Cardiac muscle cell (in vitro differentiated cells and primary cell): ENCODE measurements at places on chromosomes 11 and 22.

DNA sequence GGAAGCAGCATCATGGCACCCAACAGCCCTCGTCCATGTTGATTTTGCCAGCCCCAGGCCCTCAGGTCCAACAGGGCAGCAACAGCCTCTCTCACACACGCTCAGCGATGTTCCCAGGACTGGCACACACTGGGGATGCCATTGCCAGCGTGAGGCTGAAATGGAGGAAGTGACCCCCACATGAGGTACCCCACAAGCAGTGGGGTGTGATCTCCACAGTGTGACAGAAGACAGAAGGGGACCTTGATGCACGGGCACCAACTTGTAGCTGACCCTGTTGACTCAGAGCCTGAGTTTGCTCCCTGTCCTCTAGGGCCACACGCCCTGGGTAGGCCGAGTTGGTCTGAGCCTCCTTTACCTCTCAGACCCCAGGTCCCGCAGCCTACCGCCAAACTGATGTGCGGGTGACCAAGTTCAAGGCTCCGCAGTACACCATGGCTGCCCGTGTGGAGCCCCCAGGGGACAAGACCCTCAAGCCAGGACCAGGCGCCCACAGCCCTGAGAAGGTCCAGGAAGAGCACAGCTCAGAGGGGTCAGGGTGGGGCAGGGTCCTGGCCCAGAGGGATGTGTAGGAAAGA lies 6.2 kb downstream of the SCGB1C1 start:
- H3K4me1 ChIP-seq, result no peaks in the 10 kb centered on the region
- H3K4me3 ChIP-seq, result no peak overlapping the region
- no peaks in the 10 kb centered on the region for H3K36me3 ChIP-seq
- no peak overlapping the region for H3K27ac ChIP-seq
- DNase-seq, result no peak
- H3K27me3 ChIP-seq, result no peaks in the 10 kb centered on the region

DNA sequence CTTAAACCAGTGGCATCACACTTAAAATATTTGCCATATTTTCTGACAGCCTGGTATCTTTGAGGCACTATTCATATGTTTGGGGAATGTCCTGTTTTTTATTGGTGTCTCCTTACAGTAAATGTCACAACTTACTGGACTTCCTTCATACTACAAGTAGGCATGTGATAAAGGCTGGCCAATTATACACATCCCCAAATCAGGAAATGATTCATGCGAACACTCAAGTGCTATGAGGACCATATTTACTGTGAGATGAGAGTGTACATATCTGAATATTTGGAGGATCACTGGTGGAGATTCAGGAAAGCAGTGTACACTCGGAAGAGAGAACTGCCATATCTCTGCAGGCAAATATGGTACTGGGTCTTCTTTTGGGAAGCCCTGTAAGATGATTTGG lies 913.8 kb upstream of the CHORDC1 start:
- H3K4me3 ChIP-seq, result no peak overlapping the region
- no peaks in the 10 kb centered on the region for H3K36me3 ChIP-seq
- DNase-seq, result no peak
- no peaks in the 10 kb centered on the region for H3K4me1 ChIP-seq
- no peak overlapping the region for H3K27ac ChIP-seq

GRCh38 chr11:1203505-1204271 lies 19.2 kb upstream of the MUC5B start:
- H3K4me1 ChIP-seq, result no peaks in the 10 kb centered on the region
- H3K27me3 ChIP-seq, result no peaks in the 10 kb centered on the region
- H3K4me3 ChIP-seq, result no peak overlapping the region
- no peaks in the 10 kb centered on the region for H3K36me3 ChIP-seq
- DNase-seq, result no peak
- no peak overlapping the region for H3K27ac ChIP-seq

GRCh38 chr11:86577644-86578636 lies 94.5 kb downstream of the ME3 start:
- no peaks in the 10 kb centered on the region for H3K27me3 ChIP-seq
- DNase-seq, result peak; percentile 90
- no peak overlapping the region for H3K4me3 ChIP-seq
- H3K4me1 ChIP-seq, result peaks cover 13% of the 10 kb centered on the region

DNA sequence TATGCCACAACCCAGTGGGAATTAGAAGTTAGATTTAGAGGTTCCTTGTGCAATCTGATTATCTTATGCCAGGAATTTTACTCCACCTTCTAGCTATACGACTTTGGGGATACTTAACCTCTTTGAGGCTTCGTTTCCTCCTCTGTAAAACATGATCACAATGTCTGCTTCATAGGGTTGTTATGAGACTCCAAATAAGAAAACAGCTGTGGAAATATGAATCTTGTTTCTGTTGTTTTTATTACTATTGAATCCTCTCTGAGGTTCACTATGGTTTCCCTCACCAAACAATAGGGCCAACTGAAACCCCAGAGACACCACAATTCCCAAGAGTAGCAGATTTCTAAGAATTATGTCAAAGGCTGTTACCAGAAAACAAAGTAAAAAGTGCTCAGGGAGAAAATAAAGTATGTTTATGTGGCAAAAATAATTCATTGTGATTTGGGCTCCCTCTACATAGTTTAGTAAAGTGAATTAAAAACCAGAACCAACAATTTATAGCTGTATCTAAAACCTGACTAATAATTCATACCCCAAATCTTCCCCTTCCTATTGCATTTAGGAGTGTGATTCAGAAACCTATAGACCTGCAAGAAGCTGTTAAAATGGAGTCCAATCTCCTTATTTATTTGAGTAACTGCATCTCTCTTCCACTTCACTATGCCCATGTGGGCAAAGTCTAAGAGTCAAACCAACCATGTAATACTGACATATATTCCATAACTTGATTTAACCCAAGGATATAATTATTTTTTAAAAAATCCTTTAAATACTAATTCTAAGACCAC lies 38.4 kb downstream of the AMBRA1 start:
- no peak overlapping the region for H3K4me3 ChIP-seq
- H3K4me1 ChIP-seq, result peaks cover 18% of the 10 kb centered on the region
- peak overlapping the region; percentile 83 for H3K27ac ChIP-seq
- H3K27me3 ChIP-seq, result no peaks in the 10 kb centered on the region

GRCh38 chr22:30455075-30455840 lies 16.6 kb downstream of the SEC14L3 start:
- no peaks in the 10 kb centered on the region for H3K27me3 ChIP-seq
- H3K36me3 ChIP-seq, result no peaks in the 10 kb centered on the region
- H3K4me1 ChIP-seq, result no peaks in the 10 kb centered on the region
- no peak overlapping the region for H3K4me3 ChIP-seq

- no peak overlapping the region for H3K4me3 ChIP-seq
- no peaks in the 10 kb centered on the region for H3K27me3 ChIP-seq
- no peaks in the 10 kb centered on the region for H3K36me3 ChIP-seq
- no peak overlapping the region for H3K27ac ChIP-seq
- no peak for DNase-seq
Observed at GRCh38 chr11:26412955-26413354, 81.0 kb downstream of the ANO3 start.

GRCh38 chr11:100757646-100758045 lies 70.6 kb downstream of the ARHGAP42 start:
- no peak for DNase-seq
- no peaks in the 10 kb centered on the region for H3K27me3 ChIP-seq
- H3K4me1 ChIP-seq, result peaks cover 84% of the 10 kb centered on the region
- no peaks in the 10 kb centered on the region for H3K36me3 ChIP-seq
- no peak overlapping the region for H3K4me3 ChIP-seq

DNA sequence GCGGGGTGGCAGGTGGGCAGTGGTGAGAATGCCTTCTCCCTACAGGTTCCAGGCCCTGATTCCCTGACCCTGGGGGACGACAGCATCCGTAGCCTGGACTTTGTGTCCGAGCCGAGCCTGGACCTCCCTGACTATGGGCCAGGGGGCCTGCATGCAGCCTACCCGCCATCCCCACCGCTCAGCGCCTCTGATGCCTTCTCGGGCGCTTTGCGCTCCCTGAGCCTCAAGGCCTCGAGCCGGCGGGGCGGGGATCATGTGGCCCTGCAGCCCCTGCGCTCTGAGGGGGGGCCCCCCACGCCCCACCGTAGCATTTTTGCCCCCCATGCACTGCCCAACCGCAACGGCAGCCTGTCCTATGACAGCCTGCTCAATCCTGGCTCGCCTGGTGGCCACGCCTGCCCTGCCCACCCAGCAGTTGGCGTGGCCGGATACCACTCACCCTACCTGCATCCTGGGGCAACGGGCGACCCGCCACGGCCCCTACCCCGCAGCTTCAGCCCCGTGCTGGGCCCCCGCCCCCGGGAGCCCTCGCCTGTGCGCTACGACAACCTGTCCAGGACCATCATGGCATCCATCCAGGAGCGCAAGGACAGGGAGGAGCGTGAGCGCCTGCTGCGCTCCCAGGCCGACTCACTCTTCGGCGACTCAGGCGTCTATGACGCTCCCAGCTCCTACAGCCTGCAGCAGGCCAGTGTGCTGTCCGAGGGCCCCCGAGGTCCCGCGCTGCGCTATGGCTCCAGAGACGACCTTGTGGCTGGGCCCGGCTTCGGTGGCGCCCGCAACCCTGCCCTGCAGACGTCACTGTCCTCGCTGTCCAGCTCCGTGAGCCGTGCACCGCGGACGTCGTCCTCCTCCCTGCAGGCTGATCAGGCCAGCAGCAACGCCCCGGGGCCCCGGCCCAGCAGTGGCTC lies 7.9 kb downstream of the CCDC188 start:
- H3K27ac ChIP-seq, result no peak overlapping the region
- H3K4me3 ChIP-seq, result no peak overlapping the region
- DNase-seq, result no peak
- peaks cover 9% of the 10 kb centered on the region for H3K4me1 ChIP-seq
- H3K36me3 ChIP-seq, result no peaks in the 10 kb centered on the region
- no peaks in the 10 kb centered on the region for H3K27me3 ChIP-seq

- no peaks in the 10 kb centered on the region for H3K27me3 ChIP-seq
- H3K4me3 ChIP-seq, result no peak overlapping the region
- H3K27ac ChIP-seq, result no peak overlapping the region
- H3K4me1 ChIP-seq, result peaks cover 15% of the 10 kb centered on the region
- no peaks in the 10 kb centered on the region for H3K36me3 ChIP-seq
- no peak for DNase-seq
Observed at GRCh38 chr22:38411016-38411415, 44.0 kb downstream of the KCNJ4 start.

GRCh38 chr11:44671234-44671633 lies 55.5 kb upstream of the TSPAN18 start:
- H3K27me3 ChIP-seq, result no peaks in the 10 kb centered on the region
- DNase-seq, result no peak
- H3K36me3 ChIP-seq, result no peaks in the 10 kb centered on the region
- H3K4me1 ChIP-seq, result no peaks in the 10 kb centered on the region

- no peak overlapping the region for H3K27ac ChIP-seq
- H3K4me3 ChIP-seq, result no peak overlapping the region
- no peaks in the 10 kb centered on the region for H3K4me1 ChIP-seq
- H3K27me3 ChIP-seq, result no peaks in the 10 kb centered on the region
- no peak for DNase-seq
Observed at GRCh38 chr11:43895601-43896000, 15.0 kb downstream of the ALKBH3 start.

GRCh38 chr11:5591613-5592012 lies 4.8 kb upstream of the TRIM6 start:
- H3K27me3 ChIP-seq, result no peaks in the 10 kb centered on the region
- no peaks in the 10 kb centered on the region for H3K36me3 ChIP-seq
- H3K4me3 ChIP-seq, result no peak overlapping the region
- no peak overlapping the region for H3K27ac ChIP-seq
- DNase-seq, result no peak

- no peak overlapping the region for H3K4me3 ChIP-seq
- no peaks in the 10 kb centered on the region for H3K27me3 ChIP-seq
- no peaks in the 10 kb centered on the region for H3K36me3 ChIP-seq
- no peak for DNase-seq
Observed at GRCh38 chr11:106524436-106524835, 447.0 kb downstream of the AASDHPPT start.

DNA sequence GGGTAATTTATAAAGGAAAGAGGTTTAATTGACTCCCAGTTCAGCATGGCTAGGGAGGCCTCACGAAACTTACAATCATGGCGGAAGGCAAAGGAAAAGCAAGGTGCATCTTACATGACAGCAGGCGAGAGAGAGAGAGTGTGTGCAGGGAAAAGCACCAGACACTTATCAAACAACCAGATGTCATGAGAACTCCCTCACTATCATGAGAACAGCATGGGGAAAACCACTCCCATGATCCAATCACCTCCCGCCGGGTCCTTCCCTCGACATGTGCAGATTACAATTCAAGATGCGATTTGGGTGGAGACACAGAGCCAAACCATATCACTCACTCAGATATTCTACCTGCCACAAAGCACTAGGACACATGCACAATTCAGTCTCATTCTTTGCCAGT lies 48.1 kb upstream of the HMGXB4 start:
- no peak for DNase-seq
- H3K4me3 ChIP-seq, result no peak overlapping the region
- no peaks in the 10 kb centered on the region for H3K36me3 ChIP-seq
- peaks cover 14% of the 10 kb centered on the region for H3K4me1 ChIP-seq
- no peak overlapping the region for H3K27ac ChIP-seq
- no peaks in the 10 kb centered on the region for H3K27me3 ChIP-seq

DNA sequence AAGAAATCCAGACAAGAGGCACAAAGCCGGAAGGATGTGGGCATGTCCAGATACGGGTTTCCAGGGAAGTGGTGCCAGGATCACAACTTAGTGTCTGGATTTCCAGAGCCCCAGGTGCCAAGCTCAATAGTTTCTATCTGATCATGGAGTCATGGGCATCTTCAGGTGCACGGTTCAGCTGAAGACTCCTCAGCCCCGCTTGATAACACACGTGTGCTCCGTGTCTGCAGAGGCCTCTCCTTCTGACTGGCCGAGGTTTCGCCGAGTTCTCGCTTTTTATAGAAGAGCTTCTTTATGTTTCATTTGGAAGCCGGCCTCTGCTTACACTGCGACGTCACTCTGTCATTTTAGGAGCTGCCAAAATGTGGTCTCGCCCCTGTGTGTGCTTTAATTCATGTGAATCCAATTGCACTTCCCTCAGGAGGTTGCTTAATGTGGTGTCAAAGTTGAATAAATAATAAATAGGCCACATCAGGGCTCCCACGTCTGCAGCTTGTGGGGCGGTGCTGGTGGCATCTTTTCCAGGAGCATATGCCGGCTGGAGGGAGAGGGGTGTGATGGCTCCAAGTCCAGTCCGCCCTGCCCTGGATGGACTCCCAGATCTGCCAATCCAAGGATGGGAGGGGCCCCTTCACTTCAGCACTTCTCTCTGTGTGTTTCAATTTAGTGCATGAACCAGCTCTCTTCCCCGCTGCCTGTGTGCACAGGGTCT lies 1410.8 kb downstream of the TBC1D22A start:
- no peak overlapping the region for H3K4me3 ChIP-seq
- H3K36me3 ChIP-seq, result no peaks in the 10 kb centered on the region
- no peaks in the 10 kb centered on the region for H3K4me1 ChIP-seq
- DNase-seq, result no peak
- no peak overlapping the region for H3K27ac ChIP-seq

DNA sequence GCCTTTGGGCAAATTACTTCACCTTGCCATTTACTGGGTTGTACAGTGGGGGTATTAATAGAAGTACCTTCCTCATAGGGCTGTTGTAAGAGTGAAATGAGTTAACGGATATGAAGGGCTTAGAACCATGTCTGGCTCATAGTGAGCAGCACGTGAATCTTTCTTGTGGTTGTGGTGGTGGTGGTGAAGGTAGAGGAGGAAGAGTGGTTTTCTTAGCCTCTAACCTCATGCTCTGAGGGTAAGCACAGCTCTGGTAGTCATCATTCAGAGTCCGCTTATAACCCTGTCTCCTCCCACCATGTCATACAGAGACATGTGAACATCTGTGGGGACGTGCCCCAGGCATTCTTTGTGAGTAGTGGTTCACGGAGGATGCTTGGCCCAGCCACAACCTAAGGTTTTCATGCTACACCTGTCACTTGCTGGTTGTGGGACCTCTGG lies 43.6 kb downstream of the TEAD1 start:
- DNase-seq, result no peak
- H3K27ac ChIP-seq, result no peak overlapping the region
- peaks cover 31% of the 10 kb centered on the region for H3K4me1 ChIP-seq
